H4 (cell line): ENCODE measurements at places on chromosomes 6 and 20. TPM values are rescaled to one million over a fixed set of nuclear protein-coding genes. Genes with fewer than 3 reads are reported as not detected.

DNA sequence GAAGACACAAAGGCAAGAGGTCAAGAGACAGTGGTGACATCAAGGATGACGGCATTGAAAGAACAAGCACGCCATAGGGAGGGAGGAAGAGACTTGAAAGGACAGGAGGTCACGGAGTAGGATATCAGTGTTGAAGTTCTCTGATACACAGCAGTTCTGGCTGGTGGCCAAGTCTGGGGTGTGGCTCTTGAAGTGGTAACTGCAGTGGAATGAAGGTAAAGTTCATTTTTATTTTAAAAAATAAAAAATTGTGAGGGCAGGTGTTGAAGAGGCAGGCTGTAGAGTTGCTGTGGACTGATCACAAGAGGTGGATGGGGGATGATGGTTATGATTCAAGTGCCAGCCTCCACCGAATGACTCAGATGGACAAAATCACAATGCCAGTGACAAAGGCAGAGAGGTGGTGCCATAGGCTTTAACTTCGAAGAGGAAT is 53.2 kb upstream of the BMP2 start:
- no peak for DNase-seq

DNA sequence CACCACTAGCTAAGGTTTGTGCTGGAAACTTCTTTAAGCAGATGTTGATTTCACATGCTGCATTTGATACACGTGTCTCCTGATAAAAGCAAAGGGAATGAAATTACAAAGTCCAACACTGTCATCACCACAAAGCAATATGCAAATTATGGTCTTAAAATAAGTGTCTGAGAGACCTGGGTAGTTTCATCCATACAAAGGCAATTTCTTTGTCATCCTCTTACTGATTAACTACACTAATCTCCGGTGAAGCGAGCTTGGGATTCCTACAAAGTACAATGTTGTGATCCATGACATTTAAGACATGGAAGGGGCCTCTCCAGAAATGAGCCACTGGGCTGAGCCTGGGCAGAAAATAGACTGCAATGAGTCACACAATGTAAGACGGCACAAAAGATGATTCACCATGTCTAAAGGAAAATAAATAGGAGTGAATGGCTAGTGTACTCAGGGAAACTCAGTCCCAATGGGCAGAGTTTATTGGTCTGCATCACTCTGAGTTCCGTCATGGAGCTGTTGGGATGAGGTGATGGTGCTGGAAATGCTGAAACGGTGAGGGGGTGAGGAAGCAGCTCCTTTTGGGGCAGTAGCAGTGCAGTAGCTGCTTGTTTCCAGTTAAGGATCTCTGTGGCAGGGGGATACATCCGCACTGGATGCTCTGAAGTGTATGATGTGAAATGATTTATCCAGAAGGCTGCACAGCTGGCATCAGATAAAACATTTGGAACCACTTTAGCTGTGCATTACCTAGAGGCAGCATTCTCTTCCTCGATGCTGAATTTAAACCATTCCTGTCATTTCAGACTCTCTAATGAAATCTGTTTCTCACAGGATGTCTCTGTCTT is 103.3 kb downstream of the IBTK start:
- peak; percentile 85 for DNase-seq

DNA sequence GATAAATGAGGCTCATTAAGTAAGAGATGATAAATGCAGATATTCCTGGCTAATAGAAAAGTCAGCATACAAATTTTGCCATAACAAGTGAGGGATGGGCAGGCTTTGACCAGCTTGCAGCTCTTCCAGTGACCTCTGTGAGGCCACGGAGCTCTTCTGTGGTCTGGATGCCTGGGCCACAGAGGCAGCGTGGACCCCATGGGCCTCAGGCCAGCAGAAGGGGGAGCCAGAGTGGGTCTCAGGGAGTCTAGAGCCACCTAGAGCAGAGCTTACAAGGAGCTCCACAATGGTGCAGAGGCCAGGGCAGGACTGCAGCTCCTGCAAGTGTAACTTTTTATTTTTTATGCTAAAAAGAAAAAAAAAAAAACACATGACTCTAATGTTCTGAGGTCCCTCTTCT is 165.1 kb downstream of the ARID1B start:
- no peak for DNase-seq

DNA sequence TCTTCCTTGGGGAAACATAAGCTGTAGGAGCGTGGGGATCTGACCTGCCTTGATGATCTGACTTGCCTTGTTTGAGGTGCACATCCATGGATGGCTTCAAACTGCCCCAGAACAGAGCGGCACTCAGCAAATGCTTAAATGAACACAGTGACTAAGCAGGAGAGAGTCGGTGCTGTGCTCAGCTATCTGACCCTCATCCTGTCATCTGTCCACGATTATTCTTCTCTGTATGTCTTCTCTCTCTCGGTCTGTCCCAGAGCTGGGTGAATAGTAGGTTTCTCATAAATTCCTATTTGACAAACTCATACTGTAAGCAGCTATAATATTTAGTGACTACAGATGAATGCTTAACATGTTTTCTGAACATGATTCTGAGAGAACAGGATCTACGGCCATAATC is 37.3 kb downstream of the TRAM2 start:
- DNase-seq = no peak

DNA sequence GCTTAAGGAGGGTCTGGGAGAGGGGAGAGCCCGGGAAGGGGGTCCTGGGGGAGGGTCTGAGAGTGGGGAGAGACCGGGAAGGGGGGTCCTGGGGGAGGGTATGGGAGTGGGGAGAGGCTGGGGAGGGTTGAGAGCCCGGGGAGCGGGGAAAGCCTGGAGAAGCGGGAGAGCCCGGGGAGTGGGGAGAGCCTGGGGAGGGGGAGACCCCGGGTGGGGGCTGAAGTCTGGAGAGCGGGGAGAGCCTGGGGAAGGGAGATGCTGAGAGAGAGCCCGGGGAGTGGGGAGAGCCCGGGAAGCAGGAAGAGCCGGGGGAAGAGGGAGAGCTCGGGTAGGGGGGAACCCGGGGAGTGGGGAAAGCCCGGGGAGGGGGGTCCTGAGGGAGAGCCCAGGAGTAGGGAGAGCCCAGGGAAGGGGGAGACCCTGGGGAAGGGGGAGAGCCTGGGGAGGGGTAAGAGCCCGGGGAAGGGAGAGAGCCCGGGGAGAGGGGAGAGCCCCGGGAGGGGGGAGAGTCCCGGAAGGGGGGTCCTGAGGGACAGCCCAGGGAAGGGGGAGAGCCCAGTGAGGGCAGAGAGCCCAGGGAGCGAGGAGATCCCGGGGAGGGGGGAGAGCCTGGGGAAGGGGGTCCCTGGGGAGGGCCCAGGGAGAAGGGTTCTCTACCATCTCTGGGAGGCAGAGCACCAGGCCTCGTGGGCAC is 148.5 kb downstream of the SYNDIG1 start:
- no peak for DNase-seq

- no peak for DNase-seq
Observed at GRCh38 chr20:34514897-34515483, 1.2 kb upstream of the DYNLRB1 start.

DNA sequence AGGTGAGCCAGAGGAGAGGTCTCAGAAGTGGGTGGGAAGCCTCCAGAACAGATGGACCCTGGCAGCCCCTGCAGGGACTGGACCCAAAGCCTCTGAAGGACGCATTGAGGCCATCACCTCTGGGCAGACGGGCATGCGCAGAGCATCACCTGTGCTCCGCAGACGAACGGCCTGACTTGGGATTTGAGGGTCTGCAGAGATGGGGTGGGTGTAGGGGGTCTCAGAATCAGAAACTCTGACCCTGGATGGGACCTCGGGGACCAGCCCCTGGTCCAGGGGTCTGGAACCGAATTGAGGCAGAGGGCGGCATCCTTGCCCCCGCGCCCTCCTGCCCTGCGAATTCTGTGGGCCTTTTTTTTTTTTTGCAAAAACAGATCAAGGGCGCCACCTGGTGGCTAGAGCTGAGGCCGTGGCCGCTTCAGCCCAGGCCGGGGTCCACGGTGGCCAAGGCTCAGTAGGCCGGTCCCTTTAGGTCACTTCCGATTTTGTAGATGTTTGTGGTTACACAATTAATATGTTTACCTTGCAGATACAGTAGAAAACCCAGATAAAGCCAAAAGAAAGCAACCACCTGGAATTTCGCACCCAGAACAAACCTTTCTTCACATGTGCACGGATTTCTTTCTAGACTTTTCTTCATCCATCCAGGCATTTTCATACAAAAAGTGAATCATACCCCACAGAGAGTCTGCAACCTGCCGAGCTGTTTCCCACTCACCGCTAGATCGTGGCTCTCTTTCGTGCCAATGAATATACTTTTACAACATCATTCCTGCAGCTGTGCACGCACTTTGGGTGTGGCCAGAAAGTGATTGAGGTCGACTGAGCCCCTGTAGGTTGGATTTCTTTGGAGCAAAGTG is 25.9 kb downstream of the ZBP1 start:
- no peak for DNase-seq

MOXD1 gene
- total RNA-seq = 2.4 and 11.1 TPM in 2 replicates

GRCh38 chr6:17984399-17984798 is 3.0 kb downstream of the KIF13A start:
- DNase-seq = no peak

PBOV1 gene
- total RNA-seq = not detected in 2 replicates

DNA sequence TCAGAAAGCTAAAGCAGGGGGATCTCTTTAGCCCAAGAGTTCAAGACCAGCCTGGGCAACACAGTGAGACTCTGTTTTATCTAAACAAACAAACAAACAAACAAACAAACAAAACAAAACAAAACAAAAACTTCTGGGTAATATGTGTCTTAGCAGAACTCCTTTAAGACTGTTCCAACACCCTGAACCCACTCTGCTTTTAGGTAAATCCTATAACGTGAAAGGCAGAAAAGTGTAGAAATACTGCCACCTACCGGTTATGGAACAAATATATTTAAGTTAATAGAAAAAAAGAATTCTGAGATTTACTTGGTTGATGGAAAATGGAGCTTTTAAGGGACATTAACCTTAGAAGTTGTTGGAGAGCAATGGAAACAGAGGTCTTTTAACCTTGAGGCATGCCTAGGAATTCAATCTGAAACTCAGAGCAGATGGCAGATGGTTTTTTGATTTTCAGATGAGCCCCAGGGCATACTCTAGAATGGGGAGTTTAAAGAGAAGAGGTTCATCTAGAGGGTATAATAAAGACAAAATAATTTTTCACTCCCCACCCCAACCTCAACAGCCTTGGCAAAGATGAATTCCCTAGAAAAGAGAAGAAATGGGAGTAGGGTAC is 38.5 kb downstream of the SOD2 start:
- peak; percentile 53 for DNase-seq

DNA sequence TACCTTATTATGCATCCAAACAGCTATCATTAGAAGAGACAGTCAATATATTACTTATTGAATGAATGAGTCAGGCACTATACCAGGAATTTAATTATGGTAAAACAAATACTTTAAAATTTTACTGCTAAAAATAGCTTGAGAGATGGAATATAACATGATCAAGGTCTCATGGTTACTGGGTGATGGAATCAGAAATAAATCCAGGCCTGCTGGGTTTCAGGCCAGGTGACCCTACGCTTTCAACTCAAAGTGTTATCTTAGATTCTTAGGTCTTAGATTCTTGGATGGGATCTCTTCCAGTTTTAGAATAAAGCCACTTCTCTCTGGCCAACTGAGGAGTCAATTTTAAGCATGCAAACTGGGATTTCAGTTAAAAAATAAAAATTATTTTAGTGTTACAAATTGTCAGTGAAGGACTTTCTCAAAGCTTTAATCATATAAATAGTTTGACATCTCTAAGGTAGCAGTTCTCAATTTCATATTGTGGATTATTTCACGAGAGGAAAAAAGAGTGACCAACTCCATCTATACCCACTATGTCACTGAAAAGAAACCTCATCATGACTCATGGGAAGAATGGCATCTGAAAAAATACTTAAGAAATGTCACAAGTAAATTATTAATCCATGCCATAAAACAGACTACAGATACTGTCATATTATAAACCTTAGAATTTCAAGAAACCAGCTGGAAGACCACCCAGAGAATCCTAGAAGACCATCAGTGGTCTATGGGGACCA is 283.4 kb upstream of the RUNX2 start:
- DNase-seq = no peak

- no peak for DNase-seq
Observed at GRCh38 chr20:3014179-3014578, 29.2 kb upstream of the GNRH2 start.

- peak; percentile 59 for DNase-seq
Observed at GRCh38 chr20:1965520-1966351, 28.1 kb downstream of the PDYN start.

DNA sequence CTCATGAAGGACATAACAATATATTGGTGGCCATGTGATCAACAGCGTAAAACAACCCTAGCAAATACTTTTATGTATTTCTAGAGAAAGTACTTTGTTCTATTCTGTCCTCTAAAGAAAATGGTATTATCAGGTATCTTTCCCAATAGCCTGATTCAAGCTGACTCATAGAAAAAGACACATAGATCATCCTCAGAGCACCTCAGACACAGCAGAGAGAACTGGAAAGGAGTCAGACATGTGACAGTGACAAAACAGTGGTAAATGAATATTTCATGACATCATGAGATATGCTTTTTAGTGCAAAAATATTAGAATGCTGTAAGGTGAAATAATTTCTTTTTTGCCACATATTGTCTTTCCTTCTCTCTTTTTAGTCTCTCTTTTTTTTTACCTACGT is 1355.0 kb upstream of the MAP3K7 start:
- DNase-seq = no peak

- no peak for DNase-seq
Observed at GRCh38 chr20:57647006-57647932, 27.0 kb upstream of the ZBP1 start.

CLVS2 gene
- 0.04 TPM in 1 of 2 replicates, not detected in the other for total RNA-seq

GRCh38 chr20:43870484-43870883 is 44.2 kb upstream of the TOX2 start:
- DNase-seq = no peak

GSTA2 gene
- 0.37 TPM in 1 of 2 replicates, not detected in the other for total RNA-seq

SLC24A3 gene
- 0.04 TPM in 1 of 2 replicates, not detected in the other for total RNA-seq

DNA sequence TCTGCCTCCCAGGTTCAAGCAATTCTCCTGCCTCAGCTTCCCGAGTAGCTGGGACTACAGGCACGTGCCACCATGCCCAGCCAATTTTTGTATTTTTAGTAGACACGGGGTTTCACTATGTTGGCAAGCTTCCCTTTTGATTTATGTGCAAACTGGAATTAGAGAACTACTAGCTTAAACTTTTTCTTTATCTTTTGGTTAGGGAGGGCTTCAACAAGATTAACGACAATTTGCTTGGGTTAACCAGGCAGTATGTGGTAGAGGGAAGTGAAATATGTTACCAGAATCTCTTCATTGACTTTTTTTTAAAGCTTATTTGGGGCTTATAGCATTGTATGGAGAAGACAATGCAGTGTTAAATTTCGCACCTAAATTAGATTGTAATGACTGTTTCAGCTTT is 9.0 kb downstream of the MYO6 start:
- DNase-seq = no peak

GRCh38 chr20:37728635-37728983 is 34.8 kb downstream of the CTNNBL1 start:
- no peak for DNase-seq
